Right hindlimb (tissue), 1 donor: ENCODE measurements at places on chromosomes 7 and 10.
A peak's percentile ranks its signal among the peaks of the same experiment; 100 is the strongest.

DNA sequence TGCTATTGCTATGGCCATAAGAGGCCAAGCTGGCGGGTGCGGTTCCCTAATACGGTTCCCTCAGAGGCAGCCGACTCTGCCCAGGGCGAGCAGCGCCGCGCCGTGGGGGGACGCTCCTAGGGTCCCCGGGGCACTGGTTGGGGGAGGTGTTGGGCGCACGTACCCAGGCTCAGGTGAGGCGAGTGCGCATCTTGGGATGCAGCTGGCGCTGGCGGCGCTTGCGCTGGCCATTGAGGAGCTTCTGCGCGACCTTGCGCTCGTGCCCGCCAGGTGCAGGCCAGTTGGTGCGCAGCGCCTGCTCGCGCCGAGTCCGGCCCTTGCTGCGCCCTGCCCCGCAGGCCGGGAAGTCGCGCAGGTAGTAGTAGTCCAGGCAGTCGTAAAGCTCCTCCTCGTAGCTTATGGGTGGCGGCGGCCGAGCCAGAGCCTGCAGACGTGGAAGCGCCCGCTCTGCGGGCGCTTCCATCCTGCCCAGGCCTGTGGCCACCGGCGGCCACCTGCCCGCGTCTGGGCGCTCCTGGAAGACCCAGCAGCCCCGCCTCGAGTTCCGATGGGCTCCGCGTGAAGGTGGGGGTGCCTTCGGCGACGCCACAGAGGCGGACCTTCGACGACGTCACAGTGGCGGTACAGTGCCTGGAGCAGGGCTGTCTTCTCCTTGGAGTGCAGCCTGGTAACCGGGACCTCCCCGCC is at the start of gene NUPR2:
TSS of gene NUPR2 (minus strand) at position 566 of the 687 bp plus-strand sequence. CDS start at position 463, 103 bp downstream.
- no peak for DNase-seq

DNA sequence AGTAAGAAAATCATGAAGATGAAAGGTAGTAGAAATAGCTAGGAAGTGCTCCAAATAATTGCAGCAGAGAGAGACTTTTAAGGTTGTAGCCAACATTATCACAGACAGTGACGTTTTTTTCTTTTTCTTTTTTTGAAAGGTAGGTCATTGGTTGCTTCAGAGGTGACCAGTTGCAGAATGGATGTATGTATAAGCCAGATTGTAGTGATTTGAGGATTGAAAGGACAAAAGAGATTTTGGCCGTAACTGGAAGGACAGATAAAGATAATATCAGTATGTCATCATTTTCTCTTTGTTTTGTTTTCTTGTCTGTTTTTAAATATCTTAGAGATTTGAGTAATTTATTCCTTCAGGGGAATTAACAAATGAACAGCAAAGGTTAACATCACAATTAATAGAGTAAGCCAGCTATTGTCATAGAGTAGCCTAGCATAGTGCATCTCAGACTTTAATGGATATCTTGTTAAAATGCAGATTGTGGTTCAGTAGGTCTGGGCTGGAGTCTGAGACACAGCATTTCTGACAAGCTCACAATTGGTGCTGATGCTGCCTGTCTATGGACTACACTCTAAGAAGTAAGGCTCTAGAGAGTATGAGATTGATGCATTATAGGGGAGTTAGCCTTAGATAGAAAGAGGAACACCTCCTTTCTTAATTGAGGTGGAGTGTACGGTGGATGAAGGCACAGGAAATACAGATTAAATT is 28.3 kb downstream of the CDK13 start:
- no peak for DNase-seq

- no peak for DNase-seq
Observed at GRCh38 chr7:69032848-69033247, 565.4 kb upstream of the AUTS2 start.

GRCh38 chr7:6402741-6403140 is 45.0 kb downstream of the DAGLB start:
- no peak for DNase-seq

DNA sequence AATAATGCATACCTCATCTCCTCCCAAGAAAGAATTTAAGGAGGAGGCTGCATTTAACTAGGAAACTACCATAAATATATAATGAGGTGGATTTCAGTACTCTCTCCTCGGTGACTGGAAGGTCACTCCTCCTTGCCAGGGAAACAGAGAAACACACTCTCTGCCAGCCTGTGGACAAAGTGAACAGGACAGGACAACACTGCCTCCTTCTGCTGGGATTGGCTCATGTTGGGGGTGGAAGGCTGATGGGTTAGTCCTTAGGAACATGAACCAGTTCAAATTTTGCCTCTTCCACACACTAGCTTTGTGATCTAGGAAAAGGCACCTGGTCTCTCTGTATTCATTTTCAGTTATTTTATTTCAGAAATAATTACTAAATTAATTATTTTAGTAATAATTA is 50.6 kb upstream of the STEAP4 start:
- DNase-seq, result no peak

DNA sequence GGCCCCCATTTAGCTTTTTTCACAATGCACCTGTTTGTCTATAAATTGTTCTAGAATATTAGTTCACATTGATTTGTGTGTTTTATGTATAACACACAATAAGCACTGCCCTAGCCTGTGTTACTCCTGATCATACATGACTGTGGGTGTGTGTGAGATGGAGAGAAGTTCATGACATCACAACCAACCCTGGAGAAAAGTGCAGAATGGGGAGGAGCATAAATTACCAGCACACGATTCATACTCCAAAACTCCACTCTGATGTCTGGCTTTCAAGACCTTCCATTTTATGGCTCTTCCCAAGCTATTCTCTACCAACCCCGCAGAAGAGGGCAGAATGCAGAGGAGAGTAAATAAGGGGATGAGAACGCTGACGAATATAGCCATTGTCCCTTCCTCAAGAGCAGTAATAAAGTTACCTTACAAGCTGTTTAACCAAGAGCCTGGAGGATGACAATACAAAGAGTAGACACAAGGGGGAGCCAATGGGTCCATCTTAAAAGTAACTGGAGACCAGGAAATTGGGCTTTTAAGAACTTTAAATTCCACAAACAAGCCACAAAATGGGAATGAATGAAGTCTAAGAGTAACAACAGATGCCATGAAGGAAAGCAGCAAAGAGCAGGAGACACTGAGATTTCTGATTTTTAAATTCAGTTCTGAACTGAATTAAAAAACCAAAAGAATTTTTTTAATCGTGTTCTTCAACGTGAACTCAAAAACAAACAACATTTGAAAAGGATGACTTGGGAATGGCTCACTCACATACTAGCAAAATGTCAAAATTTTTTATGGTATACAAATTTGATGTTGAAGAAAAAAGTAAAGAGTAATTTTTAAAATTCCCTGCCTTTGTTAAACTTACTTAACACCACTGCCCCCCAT is 159.6 kb downstream of the PARD3 start:
- DNase-seq, result peak; percentile 41

GRCh38 chr10:71727738-71728737 is 8.5 kb upstream of the C10orf105 start:
- DNase-seq, result peak; percentile 75

- DNase-seq, result peak; percentile 94
Observed at GRCh38 chr7:2353936-2354185, 766 bp upstream of the EIF3B start.

GRCh38 chr7:94115316-94115715 is 111.2 kb upstream of the BET1 start:
- no peak for DNase-seq

DNA sequence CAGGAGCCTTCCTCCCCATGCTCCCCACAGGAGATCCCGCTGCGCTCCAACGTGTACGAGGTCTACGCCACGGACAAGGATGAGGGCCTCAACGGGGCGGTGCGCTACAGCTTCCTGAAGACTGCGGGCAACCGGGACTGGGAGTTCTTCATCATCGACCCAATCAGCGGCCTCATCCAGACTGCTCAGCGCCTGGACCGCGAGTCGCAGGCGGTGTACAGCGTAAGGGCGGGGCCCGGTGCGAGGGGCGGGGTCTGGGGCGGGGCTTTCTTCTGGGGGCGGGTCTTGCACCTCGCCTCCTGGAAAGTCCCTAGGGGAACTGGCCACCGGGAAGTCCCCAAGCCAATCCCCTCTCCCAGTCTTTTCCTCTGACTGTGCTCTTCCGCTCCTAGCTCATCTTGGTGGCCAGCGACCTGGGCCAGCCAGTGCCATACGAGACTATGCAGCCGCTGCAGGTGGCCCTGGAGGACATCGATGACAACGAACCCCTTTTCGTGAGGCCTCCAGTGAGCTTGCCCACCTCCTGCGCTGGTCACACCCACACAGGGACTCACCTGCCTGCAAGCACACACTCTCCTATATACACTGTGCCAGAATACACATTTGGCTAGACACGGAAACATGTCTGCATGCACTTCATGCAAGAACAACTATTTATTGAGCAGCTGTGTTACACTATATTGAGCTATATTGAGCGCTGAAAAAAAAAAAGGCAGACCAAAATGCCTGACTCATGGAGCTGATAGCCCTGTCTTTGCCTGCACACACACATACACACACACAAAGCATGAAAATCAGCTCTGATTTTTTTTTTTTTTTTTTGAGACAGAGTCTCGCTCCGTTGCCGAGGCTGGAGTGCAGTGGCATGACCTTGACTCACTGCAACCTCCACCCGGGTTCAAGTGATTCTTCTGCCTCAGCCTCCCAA is 32.7 kb upstream of the VSIR start:
- DNase-seq, result peak; percentile 5

- no peak for DNase-seq
Observed at GRCh38 chr7:57775396-57776088, 325.6 kb downstream of the ZNF716 start.

GRCh38 chr10:70874061-70874460 is 14.3 kb downstream of the PCBD1 start:
- DNase-seq, result no peak

- peak; percentile 84 for DNase-seq
Observed at GRCh38 chr10:132722394-132723329, 63.3 kb downstream of the NKX6-2 start.

GRCh38 chr10:49327036-49327813 is 28.3 kb downstream of the C10orf71 start:
- DNase-seq, result no peak

DNA sequence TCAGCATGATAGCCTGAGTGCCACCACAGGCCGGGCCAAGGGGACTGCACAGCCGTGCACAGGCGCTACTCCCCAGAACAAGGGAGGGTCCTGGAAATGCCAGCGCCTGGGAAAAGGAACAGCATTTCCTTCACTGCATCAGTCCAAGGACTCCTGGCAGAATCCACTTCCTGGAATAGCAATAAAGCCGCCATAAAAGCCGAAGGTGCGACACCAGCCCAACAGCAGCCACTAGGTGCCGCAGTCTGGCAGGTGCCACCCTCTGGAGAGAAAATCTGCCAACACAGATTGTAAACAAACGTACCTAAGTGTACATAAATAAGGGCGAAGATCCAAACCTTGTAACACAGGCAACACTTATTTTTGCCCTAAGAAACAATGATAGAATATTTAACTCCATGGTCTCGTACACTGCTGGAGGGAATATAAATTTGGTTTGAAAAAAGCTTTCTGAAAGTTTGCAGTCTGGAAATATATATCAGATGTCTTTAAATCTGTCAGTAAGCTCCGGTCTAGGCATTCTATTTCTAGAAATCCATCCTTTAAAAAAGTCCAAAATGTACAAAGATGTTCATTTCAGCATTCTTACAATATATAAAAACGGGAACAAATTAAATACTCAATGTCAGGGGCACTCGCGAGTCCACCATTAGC is 22.2 kb downstream of the VOPP1 start:
- DNase-seq, result no peak

DNA sequence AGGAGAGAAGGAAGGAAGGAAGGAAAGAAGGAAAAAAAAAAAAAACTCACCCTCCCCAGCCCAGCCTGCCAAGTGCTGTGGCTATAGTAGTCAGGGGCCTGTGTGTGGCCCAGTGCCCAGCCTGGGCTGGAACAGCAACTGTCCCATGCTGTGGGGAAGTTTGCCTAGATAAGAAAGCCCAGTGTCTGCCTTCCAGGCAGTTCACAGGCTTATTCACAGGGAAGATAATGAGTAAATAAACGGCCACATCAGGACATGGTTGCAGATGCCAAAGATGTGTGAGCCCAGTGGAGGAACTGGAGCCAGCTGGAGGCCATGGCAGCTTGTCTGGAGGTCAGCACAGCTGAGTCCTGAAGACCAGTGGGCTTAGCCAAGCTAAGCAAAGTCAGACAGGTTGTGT is 132.4 kb upstream of the FOXK1 start:
- peak; percentile 21 for DNase-seq

DNA sequence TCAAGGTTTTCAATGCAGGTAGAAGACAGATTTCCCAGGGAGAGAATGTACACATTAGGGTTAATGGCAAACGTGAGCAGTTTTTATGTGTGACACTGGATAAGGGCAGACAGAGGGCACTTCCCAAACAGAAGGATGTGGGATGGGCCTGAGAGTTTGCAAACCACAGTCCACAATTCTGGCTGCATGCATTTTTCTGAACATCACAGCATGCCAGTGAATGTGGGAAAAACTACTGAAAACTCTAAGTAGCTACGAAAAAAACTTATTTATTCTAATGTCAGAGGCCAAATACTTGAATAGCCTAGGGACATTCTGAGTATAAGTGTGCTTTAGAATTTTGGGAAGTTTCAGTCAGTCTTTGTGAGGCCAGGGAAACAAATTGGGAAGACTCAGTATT is 145.9 kb downstream of the NRCAM start:
- no peak for DNase-seq

GRCh38 chr10:95335933-95336699 is 45.3 kb upstream of the PDLIM1 start:
- DNase-seq, result no peak

DNA sequence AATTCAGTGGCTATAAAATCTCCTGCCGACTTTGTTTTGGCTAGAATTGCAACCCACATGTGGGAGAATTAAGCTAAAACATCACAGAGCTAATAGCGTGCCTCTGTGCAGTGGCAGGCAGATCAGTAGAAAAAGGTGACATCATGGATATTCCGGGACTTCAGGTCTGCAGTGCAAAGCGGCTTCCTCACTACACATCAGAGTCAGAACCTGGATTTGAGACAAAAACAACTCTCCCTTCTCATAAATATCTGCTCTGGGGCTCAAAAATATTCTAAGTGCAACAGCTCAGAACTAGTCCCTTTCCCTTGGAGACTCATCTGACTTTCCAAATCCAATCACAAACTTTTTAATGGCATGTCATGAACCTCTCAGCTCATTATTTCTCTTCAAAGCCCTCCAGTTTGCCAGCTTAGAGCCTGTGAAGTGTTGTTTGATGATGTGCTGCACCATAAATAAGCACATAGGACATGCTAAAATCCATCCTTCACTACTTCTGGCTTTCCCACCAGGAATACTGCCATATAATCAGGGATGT is 337.1 kb downstream of the RNLS start:
- DNase-seq, result peak; percentile 50

- DNase-seq, result no peak
Observed at GRCh38 chr7:12895296-12895695, 207.9 kb downstream of the ARL4A start.

- no peak for DNase-seq
Observed at GRCh38 chr7:128799451-128799850, 7.7 kb downstream of the CCDC136 start.

- no peak for DNase-seq
Observed at GRCh38 chr7:98713165-98713810, 96.2 kb downstream of the NPTX2 start.

DNA sequence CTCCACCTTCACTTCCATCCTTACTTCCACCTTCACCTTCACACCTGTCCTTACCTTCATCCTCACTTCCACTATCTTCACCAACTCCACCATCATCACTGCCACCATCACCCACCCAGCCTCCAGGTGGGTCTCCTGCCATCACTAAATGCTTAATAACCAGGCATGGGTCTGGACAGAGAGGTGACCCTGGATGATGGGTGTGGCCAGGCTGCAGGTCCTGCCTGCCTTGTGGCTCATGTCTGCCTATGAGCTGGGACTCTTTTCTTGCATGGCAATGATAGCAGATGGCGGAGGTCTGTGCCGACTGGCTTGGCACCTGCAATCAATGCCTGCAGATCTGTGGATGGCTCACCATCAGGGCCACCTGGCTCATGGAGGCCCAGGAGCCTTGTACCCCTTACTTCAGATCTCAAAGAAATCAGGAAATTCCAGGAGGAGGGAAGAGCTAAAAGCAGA is 60.1 kb upstream of the ELN start:
- no peak for DNase-seq
